ENCODE measurements at places on chromosomes 13 and 19.
A peak's percentile ranks its signal among the peaks of the same experiment; 100 is the strongest.

DNA sequence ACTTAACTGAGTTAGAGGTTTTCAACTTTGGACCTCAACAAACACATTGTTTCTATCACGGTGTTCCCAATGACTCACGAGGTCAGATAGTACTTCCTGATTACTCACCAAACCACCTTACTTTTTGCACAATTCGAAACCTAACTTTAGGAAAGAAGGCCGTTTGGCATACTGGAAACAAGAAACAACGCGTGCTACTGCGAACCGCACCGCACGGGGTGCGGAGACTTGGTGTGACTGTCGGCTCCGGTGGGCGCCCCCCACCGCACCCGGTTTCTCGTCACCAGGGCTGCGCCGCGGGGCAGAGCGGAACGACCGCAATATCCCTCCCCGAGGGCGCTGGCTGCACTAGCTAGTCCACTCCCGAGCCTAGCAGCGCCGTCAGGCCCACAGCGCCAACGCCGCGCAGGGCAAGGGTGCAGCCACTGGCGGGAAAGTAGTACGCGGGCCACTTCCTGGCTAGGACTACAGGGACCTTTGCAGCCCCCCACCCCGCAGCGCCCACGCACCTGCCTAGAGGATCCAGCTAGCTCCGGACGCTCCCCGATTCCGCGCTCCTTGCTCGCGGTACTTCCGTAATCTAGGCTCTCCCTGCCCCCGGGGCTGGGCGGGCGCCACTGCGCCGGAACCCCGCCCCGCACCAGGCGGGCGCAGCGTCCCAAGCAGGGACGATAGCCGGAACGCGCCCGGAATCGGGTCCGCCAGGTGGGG lies at the start of gene PARP4:
TSS of gene PARP4 (minus strand) at position 582 of the 711 bp plus-strand sequence. CDS start 9,002 bp downstream, outside the sequence.
- peak; percentile 54 for DNase-seq

DNA sequence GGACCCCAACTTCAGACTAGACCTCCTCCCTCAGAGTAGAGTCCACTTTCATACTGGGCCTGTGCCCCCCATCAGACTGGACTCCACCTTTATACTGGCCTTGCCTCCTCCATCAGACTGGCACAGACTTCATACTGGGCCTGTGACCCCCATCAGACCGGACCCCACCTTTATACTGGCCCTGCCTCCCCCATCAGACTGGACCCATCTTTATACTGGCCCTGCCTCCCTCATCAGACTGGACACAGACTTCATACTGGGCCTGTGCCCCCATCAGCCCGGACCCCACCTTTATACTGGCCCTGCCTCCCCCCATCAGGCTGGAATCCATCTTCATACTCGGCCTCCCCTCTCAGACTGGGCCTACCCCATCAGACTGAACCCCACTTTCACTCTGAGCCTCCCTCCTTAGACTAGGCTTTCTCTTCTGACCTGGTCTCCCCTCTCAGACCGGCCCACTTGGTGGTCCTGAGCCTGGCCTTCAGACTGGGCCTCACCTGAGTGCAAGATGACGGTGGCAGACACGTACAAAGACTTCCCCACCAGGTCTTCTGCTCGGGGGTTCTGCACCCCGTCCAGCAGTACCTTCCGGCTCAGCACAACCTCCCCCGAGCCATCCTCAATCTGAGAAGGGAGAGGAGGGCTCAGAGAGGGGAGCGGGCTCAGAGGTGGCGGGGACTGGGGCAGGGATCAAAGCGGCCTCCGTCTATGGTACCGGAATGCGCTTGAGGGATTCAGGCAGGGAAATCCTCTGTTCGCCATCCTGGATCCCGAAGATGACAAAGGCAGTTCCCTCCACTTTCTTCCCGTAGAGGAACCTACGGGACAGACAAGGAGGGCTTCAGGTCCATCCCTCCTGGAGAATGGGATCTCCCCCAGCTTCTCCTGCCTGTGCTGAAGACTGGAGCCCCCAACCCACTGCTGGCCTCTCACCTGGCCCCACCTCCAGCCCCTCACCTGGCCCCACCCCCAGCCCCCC lies 7.5 kb downstream of the C3 start:
- no peak for DNase-seq

DNA sequence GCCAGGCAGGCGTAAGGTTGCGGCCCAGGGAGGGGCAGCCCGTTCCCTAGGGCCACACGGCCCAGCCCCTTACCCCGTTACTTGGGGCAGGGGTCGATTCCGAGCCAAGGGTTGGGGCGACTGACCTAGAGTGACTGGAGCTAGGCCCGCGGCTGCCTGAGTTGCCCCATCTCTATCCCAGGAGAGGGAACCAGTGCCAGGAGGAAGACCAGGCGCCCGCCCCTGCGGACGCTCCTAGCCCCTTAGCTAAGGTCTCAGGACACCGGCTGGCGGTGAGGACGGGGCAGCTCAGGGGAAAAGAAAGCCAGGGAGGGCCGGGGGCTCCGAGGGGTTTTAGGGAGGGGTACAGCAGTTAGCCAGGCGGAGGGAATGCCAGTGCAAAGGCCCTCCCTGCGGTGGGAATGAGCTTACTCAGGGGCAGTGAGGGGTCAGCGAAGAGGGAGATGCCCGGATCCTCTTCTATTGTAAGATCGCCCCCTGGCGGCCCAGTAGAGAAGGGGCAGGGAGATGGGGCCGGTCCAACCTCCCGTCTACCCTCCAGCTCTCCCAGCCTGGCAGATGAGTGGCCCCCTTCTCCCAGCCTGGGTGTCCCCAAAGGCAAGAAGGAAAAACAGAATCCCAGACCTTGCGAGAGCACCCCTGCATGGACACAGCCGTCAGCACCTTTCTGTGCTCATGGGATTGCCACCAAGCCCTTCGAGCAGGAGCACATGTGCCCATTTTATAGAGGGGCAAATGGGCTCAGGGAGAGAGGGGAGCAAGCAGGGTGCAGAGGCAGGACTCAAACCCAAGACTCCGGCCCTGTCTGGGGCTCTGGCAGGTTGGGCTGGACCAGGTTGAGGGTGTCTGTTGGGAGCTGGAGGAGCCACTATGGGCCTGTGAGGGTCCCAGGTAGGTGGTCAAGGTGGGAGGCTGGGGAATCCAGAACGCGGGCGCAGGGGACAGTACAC lies 16.3 kb downstream of the CILP2 start:
- no peak for DNase-seq

DNA sequence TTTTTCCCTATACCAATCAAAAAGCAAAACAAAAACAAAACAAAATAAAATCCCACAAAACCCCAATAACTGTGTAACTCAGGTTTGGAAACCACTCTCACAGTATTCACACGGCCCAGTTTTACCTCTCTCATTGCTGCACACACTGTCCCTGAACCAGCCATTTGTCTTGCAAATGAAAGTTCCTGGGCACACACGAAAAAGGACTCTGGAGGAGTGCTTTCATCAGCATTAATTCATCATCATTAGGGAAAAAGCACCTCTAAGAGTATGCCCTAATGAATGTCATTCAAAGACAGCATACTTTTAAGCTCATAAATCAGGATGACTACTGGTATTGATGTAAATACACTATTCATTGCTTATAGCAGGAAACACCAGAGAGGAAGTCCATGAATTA lies 306.3 kb downstream of the DNAJC15 start:
- DNase-seq = no peak

DNA sequence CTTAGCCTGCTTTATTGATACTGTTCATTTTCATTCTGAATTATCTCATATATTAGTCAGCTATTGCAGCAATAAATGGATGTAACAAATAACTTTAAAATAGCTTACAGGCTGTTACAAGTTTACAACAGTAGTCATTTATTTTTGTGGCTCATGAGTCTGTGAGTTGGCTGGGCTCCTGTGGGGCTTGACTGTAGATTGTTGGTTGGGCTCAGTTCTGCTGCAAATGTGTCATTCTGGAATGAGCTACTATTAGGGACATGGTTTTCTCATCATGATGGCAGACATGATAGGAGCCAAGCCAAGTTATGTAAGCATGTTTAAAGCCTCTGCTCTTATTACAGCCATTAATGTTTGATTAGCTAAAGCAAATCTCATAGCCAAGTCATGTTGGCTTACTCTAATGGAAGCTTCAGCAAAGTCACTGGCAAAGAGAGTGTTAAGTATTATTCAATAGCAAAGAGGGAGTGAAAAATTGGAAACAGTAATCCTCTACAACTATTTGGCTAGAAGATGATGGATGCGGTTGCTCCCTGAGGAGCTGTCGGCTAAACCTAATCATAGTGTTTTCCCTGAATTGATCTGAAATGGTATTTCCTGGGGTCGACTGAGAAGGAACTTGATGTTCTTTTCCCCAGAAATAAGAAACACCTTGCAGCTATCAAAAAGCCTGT lies 391.3 kb downstream of the TDRD3 start:
- DNase-seq = no peak

DNA sequence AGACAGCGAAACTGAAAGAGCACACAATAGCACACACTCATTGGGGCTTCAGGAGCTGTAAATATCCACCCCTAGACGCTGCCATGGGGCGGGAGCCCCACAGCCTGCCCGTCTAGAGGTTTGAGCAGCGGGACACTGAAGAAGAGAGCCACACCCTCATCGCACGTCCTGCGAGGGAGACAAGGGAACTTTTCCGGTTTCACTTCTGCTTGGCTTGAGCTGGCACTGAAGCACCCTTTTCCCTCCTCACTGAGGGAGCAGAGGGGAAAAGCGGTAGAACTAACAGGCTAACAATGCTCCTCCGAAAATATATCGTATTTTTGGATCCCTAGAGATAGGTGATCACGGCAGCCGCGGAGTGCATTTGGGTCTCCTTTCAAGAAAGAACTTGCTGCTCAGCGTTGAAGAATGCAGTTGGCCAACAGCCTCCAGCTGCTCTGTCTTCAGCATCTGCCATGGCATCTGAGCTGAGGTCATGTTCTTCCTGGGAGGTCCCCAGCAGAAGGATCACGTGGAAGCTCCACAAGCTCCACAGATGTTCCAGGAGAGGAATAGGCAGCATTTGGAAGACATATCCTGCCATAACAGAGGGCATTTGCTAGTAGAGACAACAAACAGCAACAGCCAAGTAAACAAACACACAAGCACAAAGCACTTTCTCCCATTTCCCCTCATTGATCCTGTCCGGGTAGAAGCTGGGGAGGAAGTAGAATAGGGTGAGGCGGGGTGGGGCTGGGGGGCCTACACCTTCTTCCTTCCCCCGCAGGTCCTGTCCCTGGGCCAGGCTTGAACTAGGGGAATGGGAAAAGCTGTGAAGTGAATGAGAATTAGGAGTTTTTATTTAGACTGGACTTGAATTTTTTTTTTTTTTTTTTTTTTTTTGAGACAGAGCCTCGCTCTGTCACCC lies 44.8 kb upstream of the ALOX5AP start:
- peak; percentile 70 for DNase-seq
